ENCODE measurements at places on chromosomes 6 and 20.

- no peak for DNase-seq
Measured at GRCh38 chr20:58184984-58185383, 43.5 kb downstream of the ANKRD60 start.

DNA sequence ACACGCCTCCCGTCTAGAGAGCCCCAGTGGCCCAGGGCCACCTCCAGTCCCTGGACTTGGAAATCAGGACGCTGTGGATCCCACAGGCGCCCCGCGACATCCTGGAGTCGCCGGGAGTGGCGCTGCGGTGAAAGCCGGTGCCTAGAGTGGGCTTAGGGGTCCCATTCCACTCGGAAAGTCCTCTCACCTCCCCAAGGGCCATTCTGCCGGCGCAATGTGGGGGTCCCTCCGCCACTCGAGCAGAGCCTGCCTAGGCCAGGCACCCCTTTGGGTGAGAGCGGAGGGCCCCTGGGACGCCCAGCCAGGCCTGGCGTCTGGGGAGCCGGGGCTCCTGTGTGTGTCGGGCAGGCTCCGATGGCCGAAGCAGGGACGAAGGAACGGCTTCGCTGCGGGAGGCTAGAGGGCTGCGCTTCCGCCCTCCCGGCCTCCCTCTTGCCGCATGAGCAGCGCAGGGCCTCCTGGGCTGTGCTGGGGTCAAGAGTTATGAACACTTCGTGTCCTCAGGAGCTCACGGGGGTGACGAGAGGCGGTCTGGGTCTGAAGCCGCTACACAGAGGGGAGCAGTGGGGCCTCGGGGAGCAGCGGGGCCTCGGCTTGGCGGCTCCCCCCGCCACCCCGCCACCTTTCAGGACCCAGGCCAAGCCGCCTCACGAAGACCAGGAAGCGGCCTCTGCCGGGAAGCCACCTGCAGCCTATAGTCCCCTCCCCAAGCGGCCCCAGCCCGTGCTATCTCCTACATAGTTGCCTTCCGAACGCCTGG is 13.6 kb downstream of the POU3F2 start:
- no peak for DNase-seq

- no peak for DNase-seq
Measured at GRCh38 chr20:44370639-44371218, 15.2 kb downstream of the HNF4A start.

- no peak for DNase-seq
Measured at GRCh38 chr6:169038691-169039090, 215.0 kb downstream of the THBS2 start.

DNA sequence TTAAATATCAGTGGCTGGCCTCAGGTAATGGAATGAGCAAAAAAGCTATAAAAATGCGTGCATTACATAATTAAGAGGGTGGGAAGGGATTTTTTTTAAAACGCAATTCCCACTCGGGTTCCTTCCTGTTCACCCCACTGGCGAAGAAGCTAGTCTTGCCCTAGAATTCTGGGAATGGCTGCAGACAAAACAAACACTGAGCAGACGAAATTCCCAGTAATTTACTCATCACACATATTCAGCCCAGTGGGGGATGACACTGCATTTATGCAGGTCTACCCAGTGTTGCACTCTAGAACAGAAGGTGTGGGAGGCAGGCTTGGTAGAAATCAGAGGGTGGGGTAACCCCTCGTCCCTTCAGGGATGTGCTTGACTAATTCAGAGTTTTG is 2695.0 kb upstream of the DEFB115 start:
- no peak for DNase-seq

GRCh38 chr6:125208625-125209249 is 55.2 kb downstream of the TPD52L1 start:
- no peak for DNase-seq

DNA sequence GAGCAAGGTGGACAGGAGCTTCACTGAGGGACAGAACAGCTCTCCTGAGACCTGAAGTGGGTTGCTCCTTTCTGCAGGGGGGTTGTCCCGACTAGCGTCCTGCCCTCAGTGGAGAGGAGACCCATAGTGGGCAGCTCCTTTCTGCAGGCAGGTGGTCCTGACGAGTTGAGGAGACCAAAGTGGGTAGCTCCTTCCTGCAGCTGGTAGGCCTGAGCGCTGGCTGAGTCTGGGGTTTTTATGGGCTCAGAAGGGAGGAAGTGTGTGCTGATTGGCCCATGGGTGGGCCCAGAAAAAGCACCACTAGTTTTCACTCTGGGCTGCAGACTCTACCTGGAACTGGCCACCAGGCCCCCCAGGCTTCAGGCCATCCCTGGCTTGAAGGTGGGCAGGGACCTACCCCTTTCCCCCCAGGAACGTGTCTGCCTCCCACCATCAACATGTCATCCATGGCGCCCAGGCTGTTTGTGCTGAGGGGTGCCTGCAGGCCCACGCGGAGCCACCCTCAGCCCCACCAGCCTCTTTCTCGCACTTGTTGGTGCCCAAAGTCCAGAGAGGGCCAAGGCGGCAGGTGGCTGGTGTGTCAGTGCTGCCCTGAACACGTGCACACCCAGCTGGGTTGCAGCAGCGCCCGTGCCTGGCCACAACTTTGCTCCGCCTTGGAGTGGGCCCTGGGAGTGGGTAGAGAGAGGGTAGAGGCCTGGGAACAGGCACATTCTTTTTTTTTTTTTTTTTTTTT is 1.6 kb upstream of the DEK start:
- no peak for DNase-seq

GRCh38 chr6:83920017-83920416 is 60.5 kb downstream of the CYB5R4 start:
- DNase-seq = no peak

- DNase-seq = no peak
Measured at GRCh38 chr6:107714104-107714503, 110.0 kb downstream of the SCML4 start.

DNA sequence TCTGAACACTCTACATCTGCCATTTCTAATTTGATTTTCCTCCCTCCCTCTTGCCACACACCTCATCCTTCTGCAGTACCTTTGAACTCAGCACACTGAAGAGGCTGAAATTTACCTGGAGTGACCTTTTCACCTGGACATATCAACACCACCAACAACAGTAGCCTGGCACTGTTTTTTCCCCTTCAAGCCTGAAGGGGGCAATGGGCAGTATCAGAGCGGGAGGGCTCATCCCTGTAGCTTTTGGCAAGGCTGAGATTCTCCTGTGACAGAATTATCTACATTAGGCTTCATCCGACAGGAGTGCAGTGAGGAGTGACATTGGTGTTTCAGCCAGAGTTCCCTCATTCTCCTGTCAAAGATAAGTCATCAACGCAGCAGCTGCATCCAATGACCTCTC is 312.8 kb upstream of the SPTLC3 start:
- no peak for DNase-seq

GRCh38 chr6:38554700-38555413 is 84.9 kb downstream of the BTBD9 start:
- DNase-seq = no peak

DNA sequence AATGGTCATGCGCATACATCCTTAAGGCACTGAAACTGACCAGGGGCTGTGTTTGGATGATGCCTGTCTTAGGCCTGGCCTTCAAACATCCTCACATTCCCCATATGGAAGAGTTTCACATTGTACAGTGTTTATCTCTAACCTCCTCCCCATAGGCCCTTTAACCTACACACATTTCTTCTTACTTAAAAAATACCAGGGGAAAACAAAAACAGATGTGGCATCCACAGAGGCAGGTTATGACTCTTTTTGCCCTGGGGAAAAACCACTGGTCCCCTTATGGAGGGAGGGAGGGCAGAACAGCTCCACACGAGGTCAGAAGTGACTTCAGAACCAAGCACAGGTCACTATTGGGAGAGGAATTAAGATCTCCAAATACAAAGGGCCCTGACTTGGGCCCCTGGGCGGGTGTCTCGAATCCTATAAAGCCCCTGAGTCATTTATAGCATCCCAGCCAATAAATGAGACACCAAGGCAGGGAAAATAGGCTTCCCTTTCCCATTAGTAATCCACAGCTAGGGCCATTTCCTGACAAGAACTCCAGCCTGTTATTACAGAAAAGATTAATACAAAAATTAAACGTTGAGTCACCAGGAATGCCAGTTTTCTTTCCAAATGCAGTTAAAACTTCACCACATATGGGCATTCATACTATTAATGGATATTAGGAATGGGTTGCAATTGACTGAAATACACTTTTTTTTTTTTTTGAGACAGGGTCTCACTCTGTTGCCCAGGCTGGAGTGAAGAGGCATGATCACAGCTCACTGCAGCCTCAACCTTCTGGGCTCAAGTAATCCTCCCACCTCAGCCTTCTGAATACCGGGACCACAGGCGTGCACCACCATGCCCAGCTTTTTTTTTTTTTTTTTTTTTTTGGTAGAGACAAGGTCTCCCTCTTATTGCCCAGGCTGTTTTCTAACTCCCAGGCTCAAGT is 107.2 kb downstream of the ATP9A start:
- no peak for DNase-seq

DNA sequence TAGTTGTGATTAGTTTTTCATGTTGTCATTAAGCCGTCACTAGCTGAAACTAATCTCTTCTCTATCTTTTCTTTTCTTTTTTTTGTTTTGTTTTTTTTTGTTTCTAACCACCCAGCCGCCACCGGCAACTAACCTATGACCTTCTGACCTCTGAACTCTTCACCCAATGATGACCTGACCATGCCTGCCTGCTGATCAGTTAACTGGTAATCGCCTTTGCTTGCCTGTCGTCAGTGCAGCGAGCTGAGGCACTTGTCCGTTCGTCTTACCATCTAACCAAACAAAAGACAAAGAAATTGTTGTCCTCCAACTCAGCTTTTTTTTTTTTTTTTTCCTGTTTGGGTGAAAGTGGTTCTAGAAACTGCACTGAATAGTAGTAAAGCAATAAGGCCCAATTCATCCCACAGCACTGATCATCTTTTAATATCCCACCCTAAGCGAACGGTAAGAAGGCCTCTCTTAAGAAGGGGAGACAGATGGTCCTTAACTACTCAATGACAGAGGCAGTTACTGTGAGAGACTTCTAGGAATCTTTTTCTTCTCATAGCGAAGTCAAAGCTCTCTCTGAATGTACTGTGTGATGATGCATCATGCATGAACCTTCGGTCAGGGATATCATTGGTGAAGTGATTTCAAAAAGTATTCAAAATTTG is 156.2 kb downstream of the QKI start:
- no peak for DNase-seq

- DNase-seq = no peak
Measured at GRCh38 chr6:106197441-106197840, 111.3 kb downstream of the PRDM1 start.

DNA sequence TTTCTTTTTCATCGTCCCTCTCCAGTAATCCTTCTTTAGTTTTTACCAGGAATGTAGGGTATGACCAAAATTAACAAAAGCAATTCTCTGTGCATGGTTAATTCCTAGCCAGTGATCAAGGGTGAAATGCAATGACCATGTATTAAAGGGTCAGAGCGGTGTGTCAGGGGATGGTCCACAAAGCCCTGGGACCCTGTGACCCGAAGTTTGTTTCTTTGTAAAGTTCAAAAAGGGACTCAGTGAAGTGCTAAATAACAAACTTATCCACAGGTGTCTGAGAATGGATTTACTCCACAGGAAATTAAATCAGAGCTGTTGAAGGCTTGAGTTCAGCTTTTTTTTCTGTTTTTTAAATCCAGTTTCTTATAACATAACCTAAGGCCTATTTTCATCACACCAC is 375.7 kb downstream of the GJA1 start:
- DNase-seq = no peak

DNA sequence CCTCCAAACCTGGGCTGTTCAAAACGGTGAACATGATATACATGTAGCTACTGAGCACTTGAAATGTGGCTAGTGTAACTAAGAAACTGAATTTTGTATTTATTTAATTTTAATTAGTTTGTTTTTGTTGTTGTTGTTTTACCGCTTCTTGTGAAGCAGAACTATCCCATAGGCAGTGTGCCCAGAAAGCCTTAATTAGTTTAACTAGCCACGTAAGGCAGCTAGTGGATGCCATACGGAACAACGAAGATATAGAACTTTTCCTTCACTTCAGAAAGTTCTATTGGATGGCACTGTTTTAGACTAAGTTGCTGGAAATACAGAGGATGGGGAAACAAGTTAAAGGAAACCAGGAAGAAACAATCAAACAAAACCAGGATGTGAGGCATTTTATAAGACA is 70.6 kb downstream of the NUDT3 start:
- no peak for DNase-seq

- no peak for DNase-seq
Measured at GRCh38 chr6:82951389-82951788, 114.3 kb downstream of the UBE3D start.

GRCh38 chr6:6346427-6347023 is 26.1 kb upstream of the F13A1 start:
- no peak for DNase-seq

DNA sequence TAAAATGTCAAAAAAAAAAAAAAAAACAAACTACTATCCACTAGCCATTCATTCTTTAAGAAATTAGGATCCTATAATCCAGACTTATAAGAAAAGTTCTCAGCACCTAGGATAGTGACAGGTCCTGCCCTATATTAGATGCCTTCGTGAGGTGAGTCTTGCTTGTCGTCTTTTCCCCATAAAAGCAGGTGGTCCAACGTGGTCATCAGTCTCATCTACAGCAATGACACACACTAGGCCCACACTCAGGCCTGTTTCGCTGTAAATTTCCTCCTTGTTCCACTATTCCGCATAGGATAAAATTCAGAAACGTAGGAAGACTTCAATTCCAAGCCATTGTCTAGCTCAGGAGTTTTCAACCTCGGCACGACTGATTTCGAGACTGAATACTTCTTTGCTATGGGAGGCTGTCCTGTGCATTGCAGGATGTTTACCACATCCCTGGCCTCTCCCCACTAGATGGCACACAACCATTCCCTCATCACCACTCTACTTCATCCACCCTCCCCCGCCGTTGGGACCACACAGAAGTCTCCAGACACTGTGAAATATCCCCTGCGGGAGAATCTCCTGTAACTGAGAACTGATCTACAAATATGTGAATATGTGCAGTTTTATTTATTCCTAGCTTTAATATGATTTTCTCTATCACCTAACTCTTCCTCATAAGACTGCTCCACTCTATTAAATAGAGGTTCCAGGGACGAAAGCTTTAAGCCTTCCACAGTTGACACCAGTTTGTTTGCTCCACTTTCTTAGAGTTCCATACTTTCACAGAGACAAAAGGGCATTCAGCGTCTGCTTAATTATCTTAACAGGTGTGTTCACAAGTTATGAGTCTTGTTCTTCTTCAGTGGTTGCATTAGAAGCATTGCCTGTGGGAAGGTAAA is 346.3 kb downstream of the BMP2 start:
- DNase-seq = no peak

DNA sequence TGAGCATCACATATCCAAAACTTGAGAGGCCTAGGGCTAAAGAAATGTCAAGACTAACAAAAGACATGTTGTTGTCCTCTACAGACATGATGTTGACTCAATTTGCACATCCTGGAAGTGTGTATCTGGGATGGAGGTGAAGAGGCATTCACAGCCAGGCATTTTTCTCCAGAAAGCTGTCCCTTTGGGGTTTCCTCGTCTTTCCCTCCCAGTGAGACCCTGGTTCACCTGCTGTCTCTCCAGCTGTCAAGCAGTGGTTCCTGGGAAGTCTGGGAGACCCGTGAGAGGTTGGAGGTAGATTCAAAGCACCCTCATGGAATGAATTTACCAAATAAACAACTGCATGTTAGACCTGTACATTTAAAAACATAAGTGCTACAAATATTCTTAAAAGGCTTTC is 32.1 kb downstream of the BACH2 start:
- no peak for DNase-seq

GRCh38 chr20:60009318-60009717 is 51.1 kb downstream of the CDH26 start:
- DNase-seq = no peak

- DNase-seq = no peak
Measured at GRCh38 chr20:38514185-38514584, 41.5 kb downstream of the RALGAPB start.

Measured in stimulated activated CD4-positive, alpha-beta T cell treated with anti-CD3 and anti-CD28 coated beads, Interleukin-4, amount 100 ng/mL, for 4 hours (primary cell).